Fibroblast of lung (primary cell): ENCODE measurements at places on chromosomes 16 and 17. TPM values are rescaled to one million over a fixed set of nuclear protein-coding genes. Genes with fewer than 3 reads are reported as not detected.
A peak's percentile ranks its signal among the peaks of the same experiment; 100 is the strongest.

GRCh38 chr17:48181653-48182052 is 74.1 kb downstream of the SNX11 start:
- no peaks in the 10 kb centered on the region for H3K4me1 ChIP-seq
- no peaks in the 10 kb centered on the region for H3K36me3 ChIP-seq
- H3K27ac ChIP-seq: no peak overlapping the region
- peaks cover 33% of the 10 kb centered on the region for H3K27me3 ChIP-seq
- DNase-seq: peak; percentile 20

DNA sequence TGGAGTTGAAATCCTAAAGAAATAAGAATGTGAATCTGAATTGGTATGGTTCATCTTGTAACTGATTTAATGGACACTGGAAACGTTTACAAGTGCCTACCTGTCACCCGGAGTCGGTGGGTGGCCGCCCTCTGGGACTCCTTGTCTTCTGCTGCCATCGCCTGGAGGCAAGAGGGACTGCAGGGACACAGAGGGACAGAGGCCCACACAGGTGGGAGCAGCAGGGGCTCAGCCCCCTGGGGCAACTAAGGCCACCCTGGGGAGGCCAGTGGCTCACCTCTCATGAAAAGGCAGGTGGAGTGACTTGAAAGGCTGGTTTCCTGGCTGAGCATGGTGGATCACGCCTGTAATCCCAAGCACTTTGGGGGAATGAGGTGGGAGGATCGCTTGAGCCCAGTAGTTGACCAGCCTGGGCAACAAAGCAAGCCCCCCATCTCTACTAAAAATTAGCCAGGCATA is 23.2 kb downstream of the TMEM92 start:
- H3K4me3 ChIP-seq: no peak overlapping the region
- H3K27ac ChIP-seq: no peak overlapping the region
- H3K4me1 ChIP-seq: no peaks in the 10 kb centered on the region
- DNase-seq: peak; percentile 53

- peaks cover 18% of the 10 kb centered on the region for H3K36me3 ChIP-seq
- no peak for DNase-seq
- no peak overlapping the region for H3K4me3 ChIP-seq
- H3K4me1 ChIP-seq: peaks cover 30% of the 10 kb centered on the region
These were observed 10.9 kb downstream of the HSPB9 start for GRCh38 chr17:42133461-42134041.

Gene USP7
- total RNA-seq: 48.7 and 49.3 TPM in 2 replicates

DNA sequence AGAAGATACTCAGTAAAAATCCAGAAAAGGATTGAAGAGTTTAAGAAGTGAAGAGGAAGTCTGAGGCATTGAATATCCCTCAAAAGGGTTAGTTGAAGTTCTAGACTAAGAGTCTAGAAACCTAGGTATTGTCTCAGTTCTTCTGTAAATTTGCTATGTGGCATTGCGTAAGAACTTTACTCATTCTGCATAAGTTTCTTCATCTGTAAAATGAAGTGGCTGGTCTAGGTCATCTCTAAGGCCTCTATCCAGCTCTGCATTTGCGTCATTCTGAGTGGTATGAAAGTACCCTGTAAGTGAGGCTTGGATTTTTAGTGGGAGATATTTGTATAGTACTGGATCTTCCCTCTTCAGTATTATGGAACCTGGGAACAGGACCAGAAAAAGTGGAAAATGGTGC is 130.2 kb downstream of the MYO1D start:
- no peak overlapping the region for H3K27ac ChIP-seq
- no peaks in the 10 kb centered on the region for H3K27me3 ChIP-seq
- no peak overlapping the region for H3K4me3 ChIP-seq
- peak; percentile 10 for DNase-seq
- no peaks in the 10 kb centered on the region for H3K36me3 ChIP-seq

Gene CCP110
- 14.0 and 14.1 TPM in 2 replicates for total RNA-seq

DNA sequence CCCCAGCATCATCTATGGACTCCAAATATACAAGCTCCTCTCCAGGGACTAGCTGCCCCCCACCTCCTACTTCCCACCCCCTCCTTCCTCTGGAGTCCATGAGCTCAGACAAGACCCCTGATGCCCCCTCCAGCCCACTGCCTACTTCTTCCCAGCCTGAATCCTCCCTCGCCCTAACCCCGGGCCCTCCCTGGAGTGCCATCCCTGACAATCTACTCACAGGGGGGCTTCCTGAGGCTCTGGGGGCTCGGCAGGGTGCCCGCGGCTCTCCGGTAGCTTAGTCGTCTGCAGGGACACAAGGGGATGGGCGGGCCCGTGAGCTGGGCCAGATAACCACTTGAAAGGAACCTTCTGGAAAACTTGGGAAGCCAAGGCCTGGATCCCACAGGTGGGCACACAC is 15.1 kb downstream of the MPP3 start:
- peaks cover 8% of the 10 kb centered on the region for H3K36me3 ChIP-seq
- no peaks in the 10 kb centered on the region for H3K27me3 ChIP-seq
- peaks cover 2% of the 10 kb centered on the region for H3K4me1 ChIP-seq
- no peak overlapping the region for H3K4me3 ChIP-seq
- no peak for DNase-seq

Gene MEIOB
- total RNA-seq: not detected in 2 replicates

Gene ATP1B2
- total RNA-seq: 0.33 TPM in 1 of 2 replicates, not detected in the other

Gene MXRA7
- 127 and 142 TPM in 2 replicates for total RNA-seq

GRCh38 chr17:57197466-57198071 is 58.8 kb upstream of the MSI2 start:
- no peaks in the 10 kb centered on the region for H3K36me3 ChIP-seq
- no peak for DNase-seq
- no peak overlapping the region for H3K27ac ChIP-seq
- no peaks in the 10 kb centered on the region for H3K4me1 ChIP-seq
- H3K27me3 ChIP-seq: no peaks in the 10 kb centered on the region
- H3K4me3 ChIP-seq: no peak overlapping the region

DNA sequence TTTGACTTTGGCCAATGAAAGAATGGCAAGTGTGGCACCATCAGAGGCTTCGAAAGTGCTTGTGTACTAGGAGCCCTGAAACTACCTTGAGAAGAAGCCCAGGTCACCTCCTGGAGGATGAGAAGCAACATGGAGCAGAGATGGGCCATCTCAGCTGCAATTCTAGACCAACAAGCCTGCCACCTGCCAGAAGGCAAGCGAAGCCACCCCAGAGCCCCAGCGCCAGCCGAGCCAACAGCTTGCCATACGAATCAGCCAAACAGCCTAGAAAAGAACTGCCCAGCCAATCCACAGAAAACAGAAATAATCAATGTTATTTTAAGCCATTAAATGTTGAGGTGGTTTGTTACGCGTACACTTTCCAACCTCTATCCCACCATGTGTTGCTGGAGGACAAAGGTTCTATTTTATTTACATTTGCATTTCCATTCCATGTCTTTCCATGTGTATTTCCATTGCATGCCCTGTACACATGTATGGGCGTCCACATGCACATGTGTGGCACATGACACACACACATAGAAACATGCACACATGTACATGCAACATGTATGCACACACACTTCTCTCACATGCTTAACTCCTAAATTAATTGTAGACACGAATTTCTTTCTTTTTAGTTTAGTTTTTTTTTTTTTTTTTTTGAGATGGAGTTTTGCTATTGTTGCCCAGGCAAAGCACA is 144.3 kb upstream of the TNRC6C start:
- no peak overlapping the region for H3K4me3 ChIP-seq
- no peak for DNase-seq
- H3K27me3 ChIP-seq: no peaks in the 10 kb centered on the region
- H3K36me3 ChIP-seq: no peaks in the 10 kb centered on the region
- H3K27ac ChIP-seq: no peak overlapping the region

Gene ZG16
- total RNA-seq: not detected in 2 replicates

Gene TAOK1
- total RNA-seq: 50.6 and 62.8 TPM in 2 replicates

Gene DRC3
- 0.26 and 0.33 TPM in 2 replicates for total RNA-seq

- H3K27ac ChIP-seq: peak overlapping the region; percentile 92
- peaks cover 4% of the 10 kb centered on the region for H3K36me3 ChIP-seq
- peaks cover 13% of the 10 kb centered on the region for H3K4me1 ChIP-seq
- peak; percentile 74 for DNase-seq
- peak overlapping the region; percentile 5 for H3K4me3 ChIP-seq
- no peaks in the 10 kb centered on the region for H3K27me3 ChIP-seq
These were observed 43.2 kb downstream of the GOSR1 start for GRCh38 chr17:30520436-30520835.

Gene PMFBP1
- 0.17 and 0.51 TPM in 2 replicates for total RNA-seq

- H3K36me3 ChIP-seq: no peaks in the 10 kb centered on the region
- DNase-seq: no peak
- peaks cover 10% of the 10 kb centered on the region for H3K4me1 ChIP-seq
- H3K27ac ChIP-seq: no peak overlapping the region
- H3K27me3 ChIP-seq: no peaks in the 10 kb centered on the region
These were observed 22.1 kb downstream of the RAI1 start for GRCh38 chr17:17703140-17703919.

Gene OR4D1
- not detected in 2 replicates for total RNA-seq

DNA sequence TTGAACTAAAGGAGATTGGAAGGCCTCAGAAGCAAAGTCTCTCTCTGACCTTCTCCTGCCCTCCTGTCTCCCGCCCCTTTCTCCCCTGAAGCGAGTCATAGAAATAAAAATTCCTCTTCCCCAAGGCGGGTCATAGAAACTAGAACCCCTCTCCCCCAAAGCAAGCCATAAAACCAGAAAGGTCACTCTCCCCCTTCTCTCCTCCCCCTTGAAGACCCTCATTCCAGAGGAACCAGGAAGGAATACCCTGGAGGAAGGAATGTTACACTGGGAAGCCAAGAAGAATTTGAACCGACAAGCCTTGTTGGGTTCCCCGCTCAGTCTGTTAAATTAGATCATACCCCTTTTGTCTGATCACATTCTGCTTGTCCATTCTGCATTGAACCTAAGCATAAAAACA is 2.7 kb upstream of the GJC1 start:
- H3K4me1 ChIP-seq: no peaks in the 10 kb centered on the region
- H3K27ac ChIP-seq: no peak overlapping the region
- H3K36me3 ChIP-seq: no peaks in the 10 kb centered on the region
- no peaks in the 10 kb centered on the region for H3K27me3 ChIP-seq

DNA sequence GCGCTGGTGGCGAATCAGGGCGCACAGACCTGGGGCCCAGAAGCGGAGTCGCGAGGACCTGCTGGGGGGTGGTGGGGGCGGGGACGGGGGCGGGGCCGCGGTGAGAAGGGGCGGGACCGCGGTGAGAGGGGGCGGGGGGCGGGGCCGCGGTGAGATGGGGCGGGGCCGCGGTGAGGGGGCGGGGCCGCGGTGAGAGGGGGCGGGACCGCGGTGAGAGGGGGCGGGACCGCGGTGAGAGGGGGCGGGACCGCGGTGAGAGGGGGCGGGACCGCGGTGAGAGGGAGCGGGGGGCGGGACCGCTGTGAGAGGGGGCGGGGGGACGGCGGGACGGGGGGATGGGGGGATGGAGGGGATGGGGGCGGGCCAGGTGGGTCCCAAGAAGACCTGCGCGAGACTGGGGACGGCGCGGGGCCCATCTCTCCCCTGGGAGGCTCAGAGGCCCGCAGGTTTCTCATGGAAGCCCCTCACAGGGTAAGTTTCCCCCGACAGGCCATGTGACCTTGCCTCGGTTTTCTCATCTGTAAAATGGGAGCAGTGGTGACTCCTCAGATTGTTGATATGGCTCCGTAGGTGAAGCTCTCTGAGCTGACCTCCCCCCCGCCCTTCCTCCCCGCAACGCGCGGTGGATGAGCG is 28.6 kb upstream of the DBNDD1 start:
- H3K36me3 ChIP-seq: no peaks in the 10 kb centered on the region
- H3K4me1 ChIP-seq: peaks cover 10% of the 10 kb centered on the region
- no peak overlapping the region for H3K27ac ChIP-seq

- peaks cover 9% of the 10 kb centered on the region for H3K4me1 ChIP-seq
- no peaks in the 10 kb centered on the region for H3K36me3 ChIP-seq
- no peak overlapping the region for H3K4me3 ChIP-seq
- no peaks in the 10 kb centered on the region for H3K27me3 ChIP-seq
These were observed 9.3 kb downstream of the FBXO31 start for GRCh38 chr16:87374313-87374712.

DNA sequence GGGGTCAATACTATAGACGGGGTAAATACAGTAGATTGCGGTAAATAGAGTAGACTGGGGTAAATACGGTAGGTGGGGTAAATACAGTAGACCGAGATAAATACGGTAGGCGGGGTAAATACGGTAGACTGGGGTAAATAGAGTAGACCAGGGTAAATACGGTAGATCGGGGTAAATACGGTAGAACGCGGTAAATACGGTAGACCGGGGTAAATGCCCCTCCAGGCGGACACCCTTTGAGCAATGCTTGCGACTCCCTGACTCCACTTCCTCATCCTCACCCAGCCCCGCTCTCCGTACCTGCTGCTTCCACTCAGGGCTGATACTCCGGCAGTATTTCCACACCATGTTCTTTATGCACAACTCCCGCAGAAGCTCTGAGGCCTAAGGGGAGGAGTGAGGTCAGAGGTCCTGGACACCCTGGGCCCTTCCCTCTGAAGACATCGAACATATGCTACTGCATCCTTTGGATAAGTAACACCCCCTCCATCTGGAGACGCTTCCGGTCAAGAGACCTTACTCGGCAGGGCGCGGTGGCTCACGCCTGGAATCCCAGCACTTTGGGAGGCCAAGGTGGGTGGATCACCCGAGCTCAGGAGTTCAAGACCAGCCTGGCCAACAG is 13.3 kb upstream of the CRK start:
- H3K4me1 ChIP-seq: no peaks in the 10 kb centered on the region
- H3K27ac ChIP-seq: no peak overlapping the region
- H3K36me3 ChIP-seq: peaks cover 45% of the 10 kb centered on the region
- DNase-seq: no peak
- H3K4me3 ChIP-seq: no peak overlapping the region

GRCh38 chr16:11094857-11095565 is 150.6 kb downstream of the CLEC16A start:
- H3K27ac ChIP-seq: no peak overlapping the region
- H3K4me1 ChIP-seq: peaks cover 34% of the 10 kb centered on the region
- no peak overlapping the region for H3K4me3 ChIP-seq
- DNase-seq: no peak
- H3K27me3 ChIP-seq: no peaks in the 10 kb centered on the region

DNA sequence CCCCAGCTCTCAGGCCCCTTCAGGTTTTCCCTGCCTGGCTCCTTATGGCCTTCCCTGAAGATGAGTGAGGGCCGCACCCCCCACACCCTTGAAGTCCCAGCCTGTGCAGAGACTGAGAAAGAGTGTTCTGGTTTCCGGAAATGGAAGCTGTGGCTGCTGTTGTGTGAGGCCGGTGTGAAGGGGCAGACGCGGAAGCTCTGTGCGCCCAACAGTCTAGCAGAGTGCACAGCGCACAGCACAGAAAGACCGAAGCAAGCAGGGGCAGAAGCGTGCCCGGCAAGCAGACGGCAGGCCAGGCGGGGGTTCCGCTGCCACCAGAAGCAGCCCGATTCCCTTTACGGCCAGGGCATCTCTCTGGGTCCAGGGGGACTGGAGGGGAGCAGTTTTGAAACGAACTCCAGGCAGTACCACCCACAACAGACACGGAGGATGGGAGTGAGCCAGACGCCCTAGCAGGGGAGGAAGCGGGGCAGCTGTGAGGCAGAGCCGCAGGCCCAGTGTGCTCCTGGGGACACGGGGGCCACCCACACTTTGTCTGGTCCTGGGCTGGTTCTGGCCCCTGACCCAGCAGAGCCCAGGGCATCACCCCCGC is 16.7 kb downstream of the TPSG1 start:
- no peaks in the 10 kb centered on the region for H3K36me3 ChIP-seq
- DNase-seq: no peak
- H3K4me1 ChIP-seq: no peaks in the 10 kb centered on the region
- no peak overlapping the region for H3K4me3 ChIP-seq
- no peaks in the 10 kb centered on the region for H3K27me3 ChIP-seq
- no peak overlapping the region for H3K27ac ChIP-seq

Gene NPIPB2
- 3.3 and 4.6 TPM in 2 replicates for total RNA-seq

- H3K27me3 ChIP-seq: no peaks in the 10 kb centered on the region
- peaks cover 7% of the 10 kb centered on the region for H3K4me1 ChIP-seq
- H3K27ac ChIP-seq: peak overlapping the region; percentile 89
- DNase-seq: peak; percentile 72
- H3K36me3 ChIP-seq: no peaks in the 10 kb centered on the region
These were observed 28.5 kb upstream of the SHCBP1 start for GRCh38 chr16:46649588-46650253.

Gene RAB40C
- total RNA-seq: 9.8 and 11.6 TPM in 2 replicates
